GM23248 (cell line): ENCODE measurements at places on chromosomes 3 and 15.

DNA sequence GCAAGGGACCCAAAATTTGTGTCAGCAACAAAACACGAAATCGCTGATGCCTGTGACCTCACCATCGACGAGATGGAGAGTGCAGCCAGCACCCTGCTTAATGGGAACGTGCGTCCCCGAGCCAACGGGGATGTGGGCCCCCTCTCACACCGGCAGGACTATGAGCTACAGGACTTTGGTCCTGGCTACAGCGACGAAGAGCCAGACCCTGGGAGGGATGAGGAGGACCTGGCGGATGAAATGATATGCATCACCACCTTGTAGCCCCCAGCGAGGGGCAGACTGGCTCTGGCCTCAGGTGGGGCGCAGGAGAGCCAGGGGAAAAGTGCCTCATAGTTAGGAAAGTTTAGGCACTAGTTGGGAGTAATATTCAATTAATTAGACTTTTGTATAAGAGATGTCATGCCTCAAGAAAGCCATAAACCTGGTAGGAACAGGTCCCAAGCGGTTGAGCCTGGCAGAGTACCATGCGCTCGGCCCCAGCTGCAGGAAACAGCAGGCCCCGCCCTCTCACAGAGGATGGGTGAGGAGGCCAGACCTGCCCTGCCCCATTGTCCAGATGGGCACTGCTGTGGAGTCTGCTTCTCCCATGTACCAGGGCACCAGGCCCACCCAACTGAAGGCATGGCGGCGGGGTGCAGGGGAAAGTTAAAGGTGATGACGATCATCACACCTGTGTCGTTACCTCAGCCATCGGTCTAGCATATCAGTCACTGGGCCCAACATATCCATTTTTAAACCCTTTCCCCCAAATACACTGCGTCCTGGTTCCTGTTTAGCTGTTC, 34.9 kb downstream of the CHDH start:
- DNase-seq: no peak

GRCh38 chr15:53454843-53455721, 304.4 kb downstream of the WDR72 start:
- no peak for DNase-seq

DNA sequence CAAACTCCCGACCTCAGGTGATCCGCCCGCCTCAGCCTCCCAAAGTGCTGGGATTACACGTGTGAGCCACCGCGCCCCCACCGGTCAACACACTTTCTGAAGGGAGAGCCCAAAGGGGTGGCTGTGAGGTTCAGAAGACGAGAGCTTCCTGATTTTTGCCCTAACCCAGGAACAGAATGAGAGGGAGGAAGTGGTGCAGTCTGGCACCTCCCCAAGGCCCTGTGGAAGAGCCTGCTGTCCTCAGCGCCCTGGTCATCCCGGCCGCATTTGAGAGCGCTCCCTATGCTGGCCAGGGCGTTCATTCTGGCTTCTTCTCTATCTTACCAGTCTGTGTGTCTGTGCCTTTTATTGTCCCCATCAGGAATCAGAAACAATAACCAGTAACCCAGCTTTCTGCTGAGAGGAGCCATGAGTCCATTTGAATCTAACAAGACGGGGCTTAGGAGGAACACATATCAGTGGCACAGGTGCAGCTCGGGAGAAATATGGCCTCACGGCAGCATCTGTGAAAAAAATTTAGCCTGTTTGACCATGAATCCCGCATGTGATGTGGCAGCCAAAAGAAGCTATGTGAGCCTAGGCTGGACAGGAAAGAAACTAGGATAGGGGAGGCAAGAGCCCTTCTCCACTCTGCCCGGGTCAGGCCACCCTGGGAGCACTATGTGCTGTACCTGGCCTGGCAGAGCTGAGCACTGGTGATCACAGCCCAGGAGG, 12.9 kb downstream of the BDH1 start:
- DNase-seq: no peak

- peak; percentile 87 for DNase-seq
These were observed 61.2 kb upstream of the LRTM1 start for GRCh38 chr3:54988838-54989630.

GRCh38 chr3:187740421-187741399, 4.6 kb downstream of the BCL6 start:
- DNase-seq: peak; percentile 90

GRCh38 chr3:134598763-134599545, 51.9 kb downstream of the KY start:
- DNase-seq: no peak

DNA sequence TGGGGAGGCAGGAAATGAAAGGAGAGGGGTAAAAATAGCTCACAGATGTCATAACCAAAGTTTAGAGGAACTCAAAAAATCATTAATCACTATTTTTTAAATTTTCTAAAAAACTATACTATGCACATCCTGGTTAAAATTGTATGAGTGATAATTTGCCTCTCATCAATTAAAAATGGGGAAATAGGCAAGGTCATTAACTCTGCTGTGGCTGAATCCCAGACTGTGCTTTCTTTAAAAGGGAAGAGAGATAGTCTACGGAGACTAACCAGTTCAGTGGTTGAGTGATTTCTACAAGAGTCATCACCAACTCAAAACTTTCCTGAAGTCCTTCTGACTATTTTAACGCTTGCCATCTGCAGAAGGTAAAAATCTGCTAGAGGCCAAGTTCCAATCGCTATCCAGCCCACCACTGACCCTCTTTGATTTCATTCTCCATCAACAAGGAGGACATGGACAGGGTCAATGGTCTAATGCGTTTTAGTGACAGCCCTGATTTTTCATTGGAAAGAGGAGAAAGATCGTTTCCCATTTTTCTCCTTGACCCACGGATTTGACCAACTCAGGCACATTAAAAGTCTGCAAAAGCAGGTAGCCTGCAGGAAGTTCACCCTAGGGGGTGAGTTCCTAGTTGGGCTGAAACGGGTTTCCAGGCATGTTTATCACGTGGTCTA, 850 bp downstream of the SUCLG2 start:
- DNase-seq: peak; percentile 51

- no peak for DNase-seq
These were observed 112.8 kb downstream of the NSUN3 start for GRCh38 chr3:94175677-94176076.

DNA sequence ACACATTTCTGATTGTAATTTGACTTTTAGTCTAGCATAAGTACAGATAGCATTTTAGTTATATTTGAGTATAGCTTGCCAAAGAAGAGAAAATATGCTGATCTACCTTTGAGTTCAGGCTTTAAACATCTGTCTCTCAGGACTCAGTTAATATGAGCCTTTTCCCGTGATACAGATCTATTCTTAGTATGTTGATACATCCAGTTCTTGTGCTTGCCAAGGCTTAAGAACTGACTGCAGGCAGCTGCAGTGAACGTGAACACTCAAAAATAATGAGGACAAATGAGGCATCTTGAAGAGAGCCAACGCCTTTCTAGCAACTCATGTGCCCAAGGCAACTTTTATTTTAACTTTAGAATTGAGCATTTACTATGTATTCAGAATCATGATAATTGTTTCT, 325.5 kb downstream of the SI start:
- no peak for DNase-seq

DNA sequence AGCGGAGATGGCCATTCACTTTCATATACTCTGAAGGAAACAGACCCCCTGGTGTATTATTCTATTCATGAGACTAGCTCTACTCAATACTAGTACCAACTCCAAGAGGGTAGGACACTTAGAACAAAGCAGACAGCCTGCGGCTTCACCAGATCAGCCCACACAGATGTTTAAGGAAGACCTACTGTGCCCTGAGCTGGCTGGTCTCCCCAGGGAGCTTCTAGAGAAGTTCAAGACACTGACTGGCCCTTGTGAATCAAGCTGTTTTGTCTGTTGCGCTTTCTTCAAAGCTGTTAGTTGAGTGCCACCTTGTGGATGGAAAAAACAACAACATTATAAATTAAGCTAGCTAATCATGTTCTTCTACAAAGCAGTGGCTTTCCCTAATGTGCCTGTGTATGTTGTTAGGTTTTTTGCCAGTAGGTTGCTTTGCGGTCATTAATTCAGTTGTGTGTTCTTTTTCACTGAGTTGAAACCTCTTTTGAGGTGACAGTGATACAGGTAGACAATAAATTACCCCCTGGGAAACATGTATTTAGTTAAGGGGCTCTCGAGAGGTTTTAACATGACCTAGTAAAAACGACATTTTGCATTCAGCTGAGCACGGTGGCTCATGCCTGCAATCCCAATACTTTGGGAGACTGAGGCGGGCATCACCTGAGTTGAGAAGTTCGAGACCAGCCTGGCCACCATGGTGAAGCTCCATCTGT, 64.2 kb upstream of the MYZAP start:
- DNase-seq: peak; percentile 96

- no peak for DNase-seq
These were observed 51.8 kb downstream of the CTDSPL start for GRCh38 chr3:37913522-37913921.

- DNase-seq: peak; percentile 48
These were observed 248.9 kb downstream of the SV2B start for GRCh38 chr15:91348752-91349500.

DNA sequence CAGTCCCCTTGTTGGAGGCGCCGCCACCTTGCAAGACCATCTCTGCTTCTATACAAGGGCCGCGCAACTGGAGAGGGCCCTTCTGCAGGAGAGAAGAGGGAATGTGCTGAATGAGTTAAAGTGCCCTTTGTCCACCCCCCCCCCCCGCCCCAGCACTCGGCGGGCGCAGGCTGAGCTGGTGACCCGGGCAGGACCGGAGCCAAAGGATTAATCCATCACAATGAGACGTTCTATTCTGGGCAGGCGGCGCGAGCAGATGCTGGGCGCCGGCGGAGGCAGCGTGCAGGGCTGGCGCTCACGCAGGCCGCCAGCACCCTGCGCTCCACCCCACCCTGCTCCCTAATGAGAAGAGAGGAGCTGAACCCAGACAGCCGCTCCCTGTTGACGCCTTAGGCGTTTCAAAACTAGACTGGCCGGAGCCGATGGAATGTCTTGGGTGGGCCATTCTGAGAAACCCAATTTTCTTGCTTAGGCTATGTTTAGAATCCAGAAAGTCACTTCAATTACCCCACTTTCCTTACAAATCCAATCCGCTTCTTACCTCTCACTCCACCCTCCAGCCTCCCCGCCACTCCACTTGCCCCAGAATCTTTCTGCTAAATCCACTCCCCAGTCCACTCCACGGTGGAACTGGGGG, 32.9 kb downstream of the GJD2 start:
- peak; percentile 95 for DNase-seq

DNA sequence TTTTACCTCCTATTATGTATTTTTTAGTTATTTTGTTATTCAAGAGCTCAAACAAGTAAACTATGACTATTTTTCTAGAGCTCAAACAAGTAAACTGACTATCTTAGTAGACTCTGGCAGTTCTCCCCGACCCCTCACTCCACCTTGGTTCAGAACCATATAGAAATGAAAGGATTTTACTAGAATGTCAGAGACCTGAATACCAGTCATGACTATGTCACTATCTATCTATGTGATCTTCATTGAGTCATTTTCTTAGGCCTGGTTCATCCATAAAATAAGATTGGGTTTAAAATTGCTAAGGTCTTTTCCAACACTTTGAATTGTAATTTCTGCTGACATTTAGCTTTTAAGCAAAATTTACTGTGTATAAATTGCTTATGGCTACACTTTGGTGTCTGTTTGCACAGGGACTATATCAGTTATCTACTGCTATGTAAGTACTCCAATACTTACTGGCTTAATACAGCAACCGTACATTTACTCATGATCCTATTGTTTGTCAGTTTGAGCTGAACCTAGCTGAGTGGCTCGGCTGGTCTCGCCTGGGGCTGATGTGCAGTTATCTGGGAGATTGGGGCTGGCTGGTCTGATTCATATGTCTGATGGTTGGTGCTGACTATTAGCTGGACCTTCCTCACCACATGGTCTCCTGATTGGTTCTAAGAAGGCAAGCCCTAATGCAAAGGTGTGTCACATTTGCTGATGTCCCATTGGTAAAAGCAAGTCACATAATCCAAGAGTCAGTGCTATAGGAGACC, 37.0 kb downstream of the RASA2 start:
- peak; percentile 56 for DNase-seq

GRCh38 chr3:175486255-175486654, 627.1 kb downstream of the NAALADL2 start:
- no peak for DNase-seq

- no peak for DNase-seq
These were observed 97.3 kb downstream of the EPHB1 start for GRCh38 chr3:134892326-134892725.

GRCh38 chr15:69128667-69129311, 31.6 kb upstream of the GLCE start:
- DNase-seq: peak; percentile 62

GRCh38 chr3:18238332-18238731, 186.8 kb downstream of the SATB1 start:
- DNase-seq: no peak

GRCh38 chr3:151687076-151687475, 46.7 kb upstream of the AADACL2 start:
- no peak for DNase-seq

DNA sequence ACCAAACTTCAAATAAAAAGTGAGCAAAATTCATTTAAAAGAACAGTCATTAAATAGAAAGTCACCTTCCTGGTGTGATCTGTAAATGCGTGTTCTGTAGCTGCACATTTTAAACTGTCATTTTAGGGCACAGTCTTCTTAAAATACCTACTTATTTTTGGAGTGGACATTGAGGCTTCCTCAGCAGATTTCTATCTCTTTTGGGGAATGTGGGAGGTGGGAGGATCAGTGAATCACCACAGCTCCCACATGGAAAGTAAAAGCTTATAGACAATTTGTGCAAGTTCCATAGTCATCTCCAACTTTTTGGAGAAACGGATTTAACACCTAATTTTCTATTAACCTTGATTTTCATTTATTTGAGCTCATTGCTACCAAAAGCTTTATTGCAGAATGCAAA, 21.0 kb upstream of the MOBP start:
- DNase-seq: peak; percentile 29

DNA sequence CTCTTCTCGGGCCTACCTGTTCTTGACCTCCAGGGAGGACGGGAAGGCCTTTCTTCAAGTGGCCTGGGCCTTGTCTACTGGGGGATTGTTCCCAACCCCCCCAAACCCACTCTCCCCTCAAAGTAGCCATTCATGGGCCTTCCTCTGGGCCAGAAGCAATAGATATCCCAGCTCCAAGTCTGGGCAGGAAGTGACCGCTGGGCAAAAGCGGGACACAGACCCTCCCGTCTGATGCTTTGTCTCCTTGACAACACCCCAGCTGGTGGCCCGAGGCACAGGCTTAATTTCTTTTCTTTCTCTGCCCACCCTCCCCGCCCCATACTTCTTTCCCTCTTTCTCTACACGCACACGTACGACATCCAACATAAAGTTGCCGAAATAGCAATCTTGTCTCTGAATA, 41.4 kb upstream of the FEZF2 start:
- DNase-seq: no peak
